H1 (cell line): ENCODE measurements at places on chromosomes 4 and X.

DNA sequence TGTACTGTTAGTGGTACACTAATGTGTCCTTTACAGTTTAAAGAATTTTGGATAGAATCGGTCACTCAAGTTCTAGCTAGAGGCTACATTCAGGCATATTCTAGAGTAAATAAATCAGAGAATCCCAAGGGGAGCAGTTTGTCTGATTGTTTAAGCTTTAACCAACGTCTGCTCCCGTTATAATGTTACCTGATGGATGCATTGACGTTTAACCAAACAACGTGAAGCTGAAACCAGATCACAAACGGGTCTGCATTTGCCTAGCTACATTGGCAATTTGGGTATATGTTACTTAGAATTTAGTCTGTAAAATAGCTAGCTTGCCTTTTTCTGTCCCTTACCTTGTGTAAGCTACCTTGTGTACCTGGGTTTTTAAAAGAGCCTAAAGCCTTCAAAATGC, 1.6 kb downstream of the PI4K2B start:
- no peak for DNase-seq

- DNase-seq, result no peak
Observed at GRCh38 chr4:180564026-180564425, 1679.2 kb upstream of the TENM3 start.

GRCh38 chrX:114903618-114904017, 113.8 kb downstream of the IL13RA2 start:
- DNase-seq, result no peak

GRCh38 chr4:177951026-177951425, 508.8 kb upstream of the AGA start:
- DNase-seq, result no peak

GRCh38 chr4:4666693-4667621, 125.1 kb upstream of the STX18 start:
- no peak for DNase-seq

GRCh38 chr4:42568610-42569207, 88.2 kb downstream of the ATP8A1 start:
- peak; percentile 9 for DNase-seq
